Esophagus squamous epithelium (tissue), 5 donors: ENCODE measurements at places on chromosomes 6 and 20.

DNA sequence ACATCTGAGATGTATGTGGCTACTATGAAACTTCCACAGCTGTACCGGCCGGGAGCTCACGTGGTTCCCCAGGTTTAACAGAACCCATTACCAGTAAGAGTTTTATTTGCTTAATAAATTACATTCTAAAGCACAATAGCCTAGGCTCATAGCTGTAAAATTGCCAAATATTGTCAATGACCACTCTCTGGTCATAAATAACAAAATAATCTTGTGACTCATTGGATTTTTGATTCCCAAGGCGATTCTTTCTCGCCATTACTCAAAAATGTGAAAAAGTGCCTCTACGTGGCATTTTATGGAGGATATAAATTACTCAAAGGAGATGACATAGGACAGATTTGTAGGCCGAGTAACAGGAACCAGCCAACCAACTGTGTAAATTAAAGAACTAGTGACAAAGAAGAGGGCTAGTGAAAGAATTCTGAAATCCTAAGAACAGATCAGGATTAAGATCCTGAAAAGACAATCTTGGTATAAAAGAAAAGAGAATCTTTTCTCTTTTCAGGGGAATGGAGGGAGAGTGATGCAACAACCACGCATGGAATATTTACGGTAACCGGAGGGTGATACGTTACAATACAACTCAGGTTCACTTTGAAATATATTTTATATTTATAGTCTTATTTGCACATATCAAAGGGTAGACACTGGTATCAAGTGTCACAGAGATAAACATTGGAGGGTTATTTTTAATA is 199.7 kb downstream of the FOXC1 start:
- DNase-seq = no peak

GRCh38 chr6:149368065-149368464 is 32.0 kb upstream of the SUMO4 start:
- no peak for DNase-seq

- DNase-seq = no peak
Observed at GRCh38 chr6:137223370-137224131, 4.4 kb upstream of the IFNGR1 start.

DNA sequence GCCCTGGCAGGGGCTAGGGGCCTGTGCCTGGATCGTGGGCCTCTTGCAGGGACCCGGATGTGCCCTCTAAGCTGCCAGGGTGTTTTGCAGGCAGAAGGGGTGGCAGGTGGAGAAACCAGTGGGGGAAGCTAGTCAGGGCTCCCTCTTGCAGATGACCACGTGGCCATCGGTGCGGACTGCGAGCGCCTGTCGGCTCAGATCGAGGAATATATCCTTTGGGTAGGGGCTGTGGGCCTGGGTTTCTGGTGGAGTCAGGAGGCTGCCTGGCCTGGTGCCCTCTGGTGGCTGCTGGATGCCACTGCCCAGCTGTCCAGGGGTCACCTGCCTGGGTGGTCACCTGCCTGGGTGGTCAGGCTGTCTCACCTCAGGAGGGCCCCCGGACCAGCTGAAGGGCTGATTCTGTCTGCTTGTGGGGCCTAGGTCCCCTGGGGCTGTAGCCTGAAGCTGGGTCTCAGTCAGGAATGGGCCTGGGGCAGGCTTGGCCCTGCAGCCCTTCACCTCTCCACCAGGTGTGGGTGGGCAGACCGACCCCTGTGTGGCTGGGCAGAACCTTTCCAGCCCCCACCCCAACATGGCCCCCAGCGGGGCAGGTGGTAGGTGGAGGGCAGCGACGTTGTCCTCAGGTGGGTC is 6.7 kb downstream of the TCEA2 start:
- no peak for DNase-seq

DNA sequence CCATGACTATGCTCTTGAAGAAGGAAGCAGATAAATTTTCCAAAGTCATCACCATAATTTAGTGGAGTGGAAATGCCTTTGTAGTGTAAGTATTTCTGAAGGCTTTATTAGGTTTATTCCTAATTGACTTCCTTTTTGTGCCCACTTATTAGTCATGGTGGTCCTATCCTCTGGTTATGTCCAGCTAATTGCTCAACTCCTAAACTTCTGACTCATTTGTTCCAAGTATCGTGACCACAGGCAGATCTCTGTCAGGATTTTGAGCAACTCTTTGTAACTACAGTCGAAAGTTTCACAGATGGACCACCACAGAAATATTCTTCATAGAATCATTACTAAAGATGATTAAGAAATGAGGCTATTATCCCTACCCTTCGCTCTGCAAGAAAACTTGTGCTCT is 315.6 kb upstream of the PTCHD4 start:
- no peak for DNase-seq

- DNase-seq = no peak
Observed at GRCh38 chr6:158083455-158084325, 84.4 kb downstream of the SERAC1 start.

DNA sequence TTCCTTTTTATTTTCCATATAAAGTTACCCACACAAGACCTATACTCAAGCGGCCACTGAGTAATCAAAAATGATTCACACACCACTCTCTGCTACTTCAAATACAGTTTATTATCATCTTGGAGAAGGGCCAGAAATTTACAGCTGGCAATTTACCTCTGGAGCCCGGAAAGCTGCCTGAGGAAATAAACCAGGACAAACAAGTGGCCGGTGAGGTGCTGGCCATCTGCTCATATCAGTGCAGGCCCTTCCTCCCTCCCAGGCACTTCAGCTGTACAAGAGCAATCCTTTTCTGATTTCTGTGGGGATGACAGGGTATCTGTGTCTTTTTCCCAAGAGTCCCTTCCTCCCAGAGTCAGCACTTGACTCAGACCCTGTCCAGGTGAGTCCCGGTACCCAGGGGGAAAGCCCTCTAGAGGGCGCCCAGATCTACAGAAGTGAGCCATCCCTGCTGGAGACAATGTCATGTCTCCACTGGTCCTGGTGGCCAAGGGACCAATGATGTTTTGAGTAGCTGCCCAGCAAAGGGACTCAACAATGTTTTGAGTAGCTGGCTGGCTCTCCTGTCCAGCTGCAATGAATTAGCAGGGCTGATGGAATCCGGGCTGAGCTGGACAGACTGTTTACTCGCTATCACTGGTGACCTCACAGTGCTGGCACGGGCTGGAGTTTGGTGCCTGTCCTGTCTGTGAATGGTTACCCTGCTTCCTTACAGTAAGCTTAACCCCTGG is 23.6 kb downstream of the LRP11 start:
- no peak for DNase-seq

- DNase-seq = no peak
Observed at GRCh38 chr20:62688083-62688482, 20.6 kb upstream of the NTSR1 start.

DNA sequence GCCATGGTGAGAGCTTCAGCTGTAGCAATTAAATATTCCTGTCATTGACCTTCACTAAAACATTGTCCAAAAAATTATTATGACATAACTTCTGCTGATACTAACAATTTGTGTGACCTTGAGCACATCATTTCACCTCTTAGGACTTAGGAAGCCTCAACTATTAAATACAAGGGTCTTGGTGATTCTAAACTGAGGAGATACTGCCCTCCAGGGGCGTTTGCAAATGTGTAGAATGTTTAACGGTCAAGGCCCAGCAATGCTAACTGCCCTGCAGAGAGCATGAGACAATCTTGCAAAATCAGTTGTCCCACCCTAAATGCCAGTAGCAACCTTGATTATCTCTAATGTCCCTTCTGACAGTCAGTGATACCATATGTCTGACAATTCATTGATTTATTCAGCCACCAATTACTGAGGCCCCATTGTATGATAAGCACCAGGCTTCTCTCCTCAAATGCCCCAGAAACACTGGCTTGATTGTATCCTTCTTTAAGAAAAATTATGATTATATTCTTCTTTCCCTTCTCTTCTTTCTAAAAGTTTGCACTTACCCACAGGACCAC is 284.1 kb upstream of the PLN start:
- DNase-seq = no peak

DNA sequence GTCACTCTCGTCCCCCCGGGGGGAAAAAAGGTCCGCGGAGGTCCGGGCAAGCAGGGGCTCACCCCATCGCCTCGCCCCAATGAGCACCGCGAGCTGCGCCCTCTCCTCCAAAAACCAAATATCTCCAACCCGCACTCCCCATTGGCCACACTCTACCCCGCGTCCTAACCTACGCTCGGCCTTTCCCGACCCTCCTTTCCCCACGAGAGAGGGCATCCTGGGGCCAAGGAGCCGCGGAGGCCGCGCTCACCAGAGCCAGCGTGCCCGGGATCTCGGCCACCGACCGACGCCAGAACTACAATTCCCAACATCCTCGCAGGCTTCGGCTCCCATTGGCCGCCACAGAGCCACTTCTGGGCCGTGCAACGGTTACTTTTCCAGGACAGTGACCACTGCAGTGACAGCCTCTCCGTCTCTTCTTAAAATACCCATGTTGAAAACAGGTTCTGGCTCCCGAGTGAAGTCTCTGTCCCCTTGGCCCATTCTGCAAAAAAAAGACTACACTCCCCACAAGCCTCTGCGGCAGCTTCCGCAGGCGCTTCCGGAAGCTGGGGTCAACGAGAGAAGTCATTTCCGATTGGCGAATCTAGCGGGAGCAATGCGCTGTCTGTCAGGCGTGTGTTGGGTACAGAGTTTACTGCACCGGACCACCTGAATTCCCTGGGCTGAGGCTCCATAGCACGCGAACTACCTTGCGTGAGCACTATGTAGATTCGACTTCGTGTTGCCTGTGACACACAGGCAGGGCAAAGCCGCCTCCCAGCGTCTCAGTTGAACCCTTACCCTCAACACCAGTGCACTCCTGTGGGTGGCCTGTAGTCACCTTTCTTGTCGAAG is at the start of gene ZNF343:
ZNF343 (minus strand) TSS at position 285 of the 837 bp plus-strand sequence. CDS start 15,020 bp downstream, outside the sequence.
- peak; percentile 34 for DNase-seq

GRCh38 chr20:59446376-59446775 is 146.0 kb downstream of the EDN3 start:
- no peak for DNase-seq

DNA sequence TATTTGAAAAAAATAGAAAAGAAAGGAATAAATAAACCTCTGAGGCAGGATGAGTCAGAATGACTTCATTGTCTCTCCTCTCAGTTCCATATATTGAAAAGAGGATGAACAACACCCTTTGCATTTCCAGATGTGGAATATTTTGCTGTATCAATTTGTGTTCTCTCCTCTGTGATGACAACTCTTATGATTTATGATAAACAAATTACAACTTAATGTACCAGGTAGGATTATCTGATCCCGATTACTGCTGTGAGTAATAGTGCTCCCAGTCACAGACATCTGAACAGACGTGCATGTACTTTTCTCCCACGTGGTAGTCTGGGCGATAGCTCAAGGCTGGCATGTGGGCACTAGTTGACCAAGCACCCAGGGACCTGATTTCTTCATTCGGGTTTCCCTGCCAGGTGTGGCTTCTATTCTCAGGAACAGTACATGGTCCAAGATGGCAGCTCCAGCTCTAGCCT is 142.1 kb upstream of the SULF2 start:
- no peak for DNase-seq

GRCh38 chr20:17562804-17563305 is 7.0 kb upstream of the DSTN start:
- DNase-seq = no peak

- no peak for DNase-seq
Observed at GRCh38 chr20:43761386-43762340, 34.9 kb upstream of the GTSF1L start.

GRCh38 chr6:39166189-39166911 is 51.4 kb upstream of the SAYSD1 start:
- DNase-seq = no peak

GRCh38 chr6:10184371-10185227 is 230.3 kb downstream of the TFAP2A start:
- no peak for DNase-seq

DNA sequence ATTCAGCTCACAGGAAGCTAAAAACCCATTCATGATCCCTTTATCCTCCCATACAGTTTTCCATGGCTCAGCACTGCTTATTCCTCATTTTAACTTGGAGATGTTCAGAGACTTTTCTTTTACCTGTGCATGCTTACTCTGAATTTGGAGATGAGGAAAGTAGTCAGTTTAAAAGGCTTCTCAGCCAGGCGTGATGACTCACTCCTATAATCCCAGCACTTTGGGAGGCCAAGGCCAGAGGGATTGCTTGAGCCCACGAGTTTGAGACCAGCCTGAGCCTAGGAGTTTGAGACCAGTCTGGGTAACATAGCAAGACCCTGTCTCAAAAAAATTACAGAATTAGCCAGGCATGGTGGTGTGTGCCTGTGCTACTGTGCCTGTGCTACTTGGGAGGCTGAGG is 30.3 kb upstream of the TMEM217 start:
- no peak for DNase-seq

- no peak for DNase-seq
Observed at GRCh38 chr6:137323860-137324259, 104.7 kb upstream of the IFNGR1 start.

DNA sequence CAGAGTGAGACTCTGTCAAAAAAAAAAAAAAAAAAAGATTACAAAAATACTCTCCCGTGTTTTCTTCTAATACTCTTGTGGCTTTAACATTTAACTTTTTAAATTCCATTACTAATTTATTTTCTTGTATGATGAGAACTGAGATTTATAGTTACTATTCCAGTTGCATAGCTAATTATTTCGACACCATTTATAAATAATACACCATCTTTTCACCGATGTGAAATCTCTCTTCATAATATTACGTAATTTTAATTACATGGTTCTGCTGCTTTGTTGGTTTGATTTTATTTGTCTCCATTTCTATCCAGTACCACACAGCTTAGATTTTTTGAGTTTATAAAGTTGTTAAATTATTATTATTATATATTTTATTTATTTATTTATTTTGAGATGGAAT is 42.0 kb upstream of the TMEM217 start:
- DNase-seq = no peak

- DNase-seq = no peak
Observed at GRCh38 chr6:98136333-98136732, 698.0 kb upstream of the POU3F2 start.

- DNase-seq = no peak
Observed at GRCh38 chr6:99151634-99152346, 197.7 kb downstream of the FAXC start.

- DNase-seq = no peak
Observed at GRCh38 chr6:28537065-28537464, 11.4 kb downstream of the GPX5 start.

GRCh38 chr6:9463311-9463710 is 951.6 kb downstream of the TFAP2A start:
- DNase-seq = no peak
